ENCODE measurements at places on chromosomes 1 and 21.

- DNase-seq, result no peak
Observed at GRCh38 chr1:90384193-90384592, 332.9 kb downstream of the BARHL2 start.

GRCh38 chr1:209497729-209498128, 85.8 kb upstream of the CAMK1G start:
- DNase-seq, result no peak

- no peak for DNase-seq
Observed at GRCh38 chr1:8456308-8456912, 138.5 kb downstream of the SLC45A1 start.

DNA sequence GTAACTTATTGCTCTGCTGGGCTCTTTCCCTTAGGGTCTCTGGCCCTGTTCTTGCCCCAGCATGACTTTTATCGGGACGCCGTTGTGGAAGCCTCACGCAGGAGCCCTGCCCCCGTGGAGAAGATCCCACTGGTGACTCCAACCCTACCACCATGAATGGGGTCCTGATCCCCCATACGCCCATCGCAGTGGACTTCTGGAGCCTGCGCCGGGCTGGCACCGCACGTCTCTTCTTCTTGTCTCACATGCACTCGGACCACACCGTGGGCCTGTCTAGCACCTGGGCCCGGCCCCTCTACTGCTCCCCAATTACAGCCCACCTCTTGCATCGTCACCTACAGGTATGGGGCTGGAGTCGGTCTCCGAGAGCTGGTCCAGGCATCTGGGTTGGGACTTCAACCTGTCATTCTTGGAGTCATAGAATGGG, 322 bp downstream of the DCLRE1B start:
- no peak for DNase-seq

DNA sequence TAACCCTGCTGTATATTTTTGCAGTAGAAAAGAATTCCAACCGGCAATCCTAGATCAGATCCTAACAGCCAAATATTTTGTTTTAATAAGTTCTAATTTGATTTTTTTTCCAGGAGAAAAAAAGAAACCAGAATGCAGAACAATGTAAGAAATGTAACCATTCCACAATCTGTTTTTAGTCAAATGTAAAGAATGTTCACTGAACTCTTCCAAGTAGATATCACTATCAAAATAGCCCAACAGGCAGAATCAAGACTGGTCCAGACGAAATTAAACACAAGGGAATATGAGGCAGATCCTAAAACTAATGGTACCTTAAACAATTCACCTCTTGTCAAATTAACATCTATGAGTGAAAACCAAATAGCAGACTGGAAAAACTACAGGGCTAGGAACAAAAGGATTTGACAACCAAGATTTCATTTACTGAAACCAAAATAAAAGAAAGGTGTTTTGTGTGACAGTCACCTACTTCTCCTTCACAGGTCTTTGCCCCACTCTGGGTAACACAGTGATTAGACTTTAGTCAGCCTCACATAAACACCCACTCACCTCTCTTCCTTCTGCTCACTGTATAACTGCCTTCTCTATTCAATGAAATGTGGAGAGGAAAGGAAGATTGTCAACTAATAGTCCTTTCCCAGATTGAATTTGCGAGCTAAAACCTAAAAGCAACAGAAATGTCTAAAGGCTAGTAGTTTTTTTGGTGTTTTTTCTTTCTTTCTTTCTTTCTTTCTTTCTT, 137.9 kb downstream of the FAF1 start:
- no peak for DNase-seq

GRCh38 chr1:64519901-64520300, 50.0 kb downstream of the CACHD1 start:
- no peak for DNase-seq
